ENCODE measurements at places on chromosomes 6 and 20. TPM values are rescaled to one million over a fixed set of nuclear protein-coding genes. Genes with fewer than 3 reads are reported as not detected.

The PXDC1 gene
- 58.2 TPM for total RNA-seq

The GLP1R gene
- not detected for total RNA-seq

The HSPA1A gene
- 52.7 TPM for total RNA-seq

The PRL gene
- not detected for total RNA-seq

The TTLL9 gene
- total RNA-seq = 0.41 TPM

The NR2E1 gene
- not detected for total RNA-seq

DNA sequence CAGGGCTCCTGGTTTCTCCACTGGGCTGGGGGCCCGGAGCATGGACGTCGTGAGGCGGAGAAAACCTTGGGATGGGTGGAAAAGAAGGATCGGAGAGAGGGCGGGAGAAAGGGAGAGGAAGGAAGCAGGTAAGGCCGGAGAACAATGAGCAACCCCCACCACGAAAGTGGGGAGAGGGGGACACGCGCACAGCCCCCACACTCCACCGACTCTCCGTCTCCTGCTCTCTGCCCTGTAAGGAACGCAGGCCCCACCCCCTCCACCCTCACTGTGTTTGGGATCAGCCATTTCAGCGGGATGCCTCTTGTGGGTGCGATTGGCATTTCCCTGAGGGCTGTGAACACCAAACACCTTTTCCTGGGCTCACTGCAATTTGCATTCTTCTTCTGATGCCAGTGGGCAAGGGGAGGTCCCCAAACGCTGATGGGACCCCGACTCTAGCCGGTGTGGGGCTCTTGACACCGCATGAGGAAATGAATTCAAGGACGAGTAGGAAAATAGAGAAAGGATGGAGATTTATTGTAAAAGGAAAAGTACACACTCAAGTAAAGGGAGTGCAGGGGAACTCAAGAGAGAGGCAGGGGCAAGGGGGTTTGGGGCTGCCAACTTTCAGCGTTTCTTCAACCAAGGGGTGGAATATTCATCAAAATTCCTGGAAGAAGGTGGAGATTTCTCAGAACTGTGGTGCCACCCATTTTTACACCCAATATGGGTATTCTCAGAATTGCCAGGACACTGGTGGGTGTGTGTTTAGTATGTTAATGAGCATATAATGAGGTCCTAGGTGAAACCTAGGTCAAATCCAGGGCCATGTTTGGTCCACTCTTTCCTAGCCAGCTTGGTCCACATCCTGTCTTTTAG, 13.1 kb upstream of the RAET1L start:
- no peak for DNase-seq

- no peak for DNase-seq
Measured at GRCh38 chr6:715709-716491, 23.0 kb upstream of the EXOC2 start.

DNA sequence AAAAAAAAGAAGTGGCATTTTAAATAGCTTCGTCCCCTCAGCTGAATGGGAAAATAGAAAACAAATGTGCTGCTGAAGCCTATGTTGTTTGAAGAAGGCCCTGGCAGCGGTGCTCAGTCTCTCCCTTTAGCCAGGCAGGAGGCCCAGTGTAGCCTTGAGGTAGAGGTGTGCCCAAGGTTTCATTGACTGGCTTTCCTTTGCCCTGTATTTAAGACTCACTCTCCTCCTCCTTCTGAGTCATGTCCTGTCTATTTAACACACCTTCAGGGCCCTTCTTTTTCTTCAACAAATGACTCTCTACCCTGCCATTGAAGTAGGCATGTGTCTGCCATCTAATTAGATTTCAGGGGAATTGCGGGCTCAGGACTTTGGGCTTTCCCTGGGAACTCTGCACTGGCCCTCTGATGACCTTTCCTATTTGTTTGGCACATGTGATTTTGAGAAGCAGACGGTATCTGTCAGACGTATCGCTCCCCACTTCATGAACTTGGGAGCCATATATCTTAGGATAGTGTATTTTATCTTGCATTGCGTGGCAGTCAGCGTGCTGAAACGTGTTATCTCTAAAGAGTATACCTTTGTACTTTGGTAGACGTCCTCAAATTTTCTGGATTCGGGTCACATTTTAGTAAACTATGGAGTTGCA, 4.3 kb downstream of the TJAP1 start:
- DNase-seq = no peak

DNA sequence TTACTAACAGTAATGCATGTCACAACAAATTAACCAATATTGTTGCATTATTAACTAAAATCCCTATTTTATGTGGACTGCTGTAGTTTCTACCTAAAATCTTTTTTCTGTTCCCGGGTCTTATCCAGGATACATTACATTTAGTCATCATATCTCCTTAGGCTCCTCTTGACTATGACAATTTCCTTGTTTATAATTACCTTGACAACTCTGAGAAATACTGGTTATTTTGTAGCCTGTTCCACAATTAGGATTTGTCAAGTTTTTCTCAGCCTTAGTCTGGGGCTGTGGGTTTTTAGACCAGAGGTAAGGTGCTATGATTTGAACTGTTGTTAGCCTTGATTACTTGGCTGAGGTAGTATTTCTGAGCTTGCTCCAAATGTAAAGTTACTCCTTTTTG, 3.7 kb downstream of the FBXO5 start:
- no peak for DNase-seq

GRCh38 chr6:159089909-159090308, 45.1 kb upstream of the TAGAP start:
- DNase-seq = no peak

GRCh38 chr20:59985864-59986263, 27.6 kb downstream of the CDH26 start:
- DNase-seq = no peak

DNA sequence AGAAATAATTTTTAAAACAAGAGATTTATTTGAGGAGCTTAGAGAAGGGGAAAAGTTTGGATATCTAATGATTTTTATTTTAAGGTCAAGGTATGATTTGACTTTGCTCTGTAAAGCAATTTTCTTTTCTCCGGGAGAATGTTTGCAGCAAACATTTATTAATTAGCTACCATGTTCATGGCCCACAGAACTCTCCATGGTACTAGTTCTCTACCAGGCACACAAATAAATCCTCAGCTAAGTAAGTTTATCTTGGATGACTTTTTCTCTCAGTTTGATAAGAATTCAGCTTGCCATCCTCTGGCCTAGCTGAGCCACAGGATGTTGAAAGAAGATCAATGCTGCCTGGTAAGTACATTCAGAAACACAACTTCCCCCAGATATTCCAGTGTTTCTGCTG, 94.3 kb downstream of the PHACTR3 start:
- no peak for DNase-seq

GRCh38 chr20:50233325-50234212, 42.9 kb downstream of the CEBPB start:
- DNase-seq = no peak

DNA sequence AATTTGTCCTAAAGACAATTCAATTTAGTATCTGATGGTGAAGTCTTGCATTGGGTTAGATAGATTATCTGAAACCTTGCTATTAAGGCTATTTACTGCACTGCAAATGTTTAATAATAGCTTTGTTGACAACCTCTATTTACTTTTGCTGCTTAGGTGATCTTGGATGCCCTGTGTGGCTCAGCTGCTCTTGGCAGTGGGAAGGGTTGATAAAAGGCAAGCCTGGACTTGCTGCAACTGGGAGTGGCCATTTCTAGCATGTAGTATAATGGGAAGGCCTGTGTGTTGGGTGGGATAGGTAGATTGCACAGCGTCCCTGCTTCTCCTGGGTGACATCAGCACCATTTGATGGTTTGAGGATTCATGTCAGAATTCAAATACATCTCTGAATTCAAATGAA, 49.1 kb downstream of the ARMC2 start:
- DNase-seq = peak; percentile 49

DNA sequence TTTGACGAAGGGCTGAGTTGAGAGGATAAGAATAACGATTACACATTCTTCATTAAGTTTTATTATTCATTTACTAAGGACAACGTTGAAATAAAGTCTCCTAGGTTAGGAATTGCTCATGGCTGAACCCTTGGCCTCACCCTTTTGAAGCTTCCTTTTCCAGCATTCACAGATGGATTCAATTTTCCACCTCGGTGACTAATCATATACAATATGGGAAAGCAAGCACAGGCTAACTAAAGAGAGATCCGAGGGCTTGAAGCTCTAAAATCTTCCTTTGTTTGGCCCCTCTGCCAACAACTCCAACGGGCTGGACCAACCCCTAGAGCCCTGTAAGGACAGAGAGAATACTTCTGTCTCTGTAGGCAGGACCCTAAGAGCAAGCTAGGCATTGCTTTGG, 159.5 kb downstream of the SOD2 start:
- peak; percentile 53 for DNase-seq

DNA sequence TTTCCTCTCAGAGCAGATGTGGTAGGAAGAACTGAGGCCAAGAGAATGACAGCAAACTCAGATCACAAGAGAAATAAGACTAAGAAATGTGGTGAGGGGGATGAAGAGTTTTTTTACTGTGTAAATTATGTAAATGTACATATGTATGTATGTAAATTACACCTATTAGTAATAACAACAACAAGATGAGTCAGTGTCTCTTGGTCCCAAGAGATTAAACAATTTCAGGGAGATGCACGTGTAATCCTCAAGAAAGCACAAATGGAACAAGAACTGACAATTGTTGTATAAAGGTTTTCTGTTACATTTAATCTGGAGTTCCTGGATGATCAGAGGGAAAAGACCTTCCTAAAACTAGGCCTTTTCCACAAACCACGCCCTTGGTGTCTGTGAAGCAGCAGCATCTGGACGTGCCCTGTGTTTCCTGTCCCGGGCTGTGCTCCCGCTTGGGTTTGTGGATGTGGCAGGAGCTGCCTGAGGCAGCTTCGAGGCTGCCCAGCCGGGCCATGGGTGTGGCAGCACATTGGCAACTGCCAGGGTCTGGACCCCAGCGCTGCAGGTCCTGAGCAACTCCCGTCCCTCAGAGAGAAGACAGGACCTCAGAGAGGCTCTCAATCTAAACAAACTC, 994 bp downstream of the CLDN20 start:
- DNase-seq = no peak

GRCh38 chr6:69263297-69263696, 533.5 kb downstream of the LMBRD1 start:
- DNase-seq = no peak

DNA sequence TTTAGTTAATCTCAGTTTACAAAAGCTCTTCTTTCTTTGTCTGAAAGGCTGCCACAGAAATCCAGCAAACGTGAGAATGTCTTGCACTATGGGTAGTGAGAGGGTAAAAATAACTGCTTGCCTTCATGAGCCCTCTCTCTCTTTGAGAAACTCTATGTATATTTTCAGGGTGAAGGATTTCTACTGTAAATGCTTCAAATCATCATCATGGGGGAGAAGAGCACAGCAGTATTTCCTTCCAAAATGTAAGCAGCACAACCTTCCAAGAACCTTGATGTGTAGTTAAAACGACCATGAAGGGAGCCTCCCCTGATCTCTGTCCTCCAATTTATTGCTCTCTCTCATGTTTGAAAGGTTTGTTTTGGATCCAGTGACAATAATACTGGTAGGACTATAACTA, 141.3 kb upstream of the CENPW start:
- DNase-seq = no peak

DNA sequence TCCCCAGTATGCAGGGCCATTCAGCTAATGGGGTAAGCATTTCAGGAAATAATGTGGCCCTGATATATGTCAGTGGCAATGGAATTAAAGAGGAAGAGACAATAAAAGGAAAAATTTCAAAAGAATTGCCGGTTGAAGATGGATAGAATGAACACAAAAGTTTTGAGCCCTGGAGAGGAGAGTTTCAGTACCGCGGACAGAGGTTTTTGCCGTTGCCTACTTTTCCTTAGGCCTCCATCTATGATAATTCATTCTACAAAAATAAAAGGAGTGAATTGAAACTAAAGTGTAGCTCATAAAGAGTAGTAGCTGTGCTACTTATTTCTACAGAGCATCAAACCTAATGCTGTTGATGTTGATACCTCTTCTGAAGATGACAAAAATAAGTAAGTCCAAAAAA, 140.7 kb downstream of the RNASET2 start:
- no peak for DNase-seq

DNA sequence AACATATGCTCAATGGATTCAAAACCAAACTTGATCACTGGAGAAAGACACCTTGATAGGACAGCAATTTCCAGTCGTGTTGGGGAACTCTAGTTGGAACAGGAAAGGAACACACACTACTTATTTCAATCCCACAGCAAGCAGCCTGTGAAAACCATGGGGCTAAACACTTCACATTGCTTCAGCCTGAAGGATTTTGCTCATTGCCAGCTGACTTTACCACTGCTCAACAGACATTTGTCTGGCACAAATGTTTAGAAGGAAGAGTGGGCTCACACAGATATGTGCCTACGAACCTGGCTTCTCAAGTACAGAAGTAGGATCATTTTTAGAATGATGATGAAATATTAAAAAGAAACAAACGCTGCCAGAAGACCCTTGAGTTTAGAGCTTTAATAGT, 598.1 kb downstream of the PHF3 start:
- DNase-seq = no peak

GRCh38 chr6:57104336-57104735, 14.3 kb downstream of the ZNF451 start:
- DNase-seq = no peak

GRCh38 chr6:110660066-110660655, 155.1 kb downstream of the CDK19 start:
- no peak for DNase-seq
